ENCODE measurements at places on chromosomes 3 and 15. TPM values are rescaled to one million over a fixed set of nuclear protein-coding genes. Genes with fewer than 3 reads are reported as not detected.

CDHR4 gene
- total RNA-seq, result 0.12 TPM

WDR72 gene
- 1.7 TPM for total RNA-seq

SI gene
- total RNA-seq, result not detected

CLSTN2 gene
- 1.5 TPM for total RNA-seq

CPA3 gene
- total RNA-seq, result not detected

DNA sequence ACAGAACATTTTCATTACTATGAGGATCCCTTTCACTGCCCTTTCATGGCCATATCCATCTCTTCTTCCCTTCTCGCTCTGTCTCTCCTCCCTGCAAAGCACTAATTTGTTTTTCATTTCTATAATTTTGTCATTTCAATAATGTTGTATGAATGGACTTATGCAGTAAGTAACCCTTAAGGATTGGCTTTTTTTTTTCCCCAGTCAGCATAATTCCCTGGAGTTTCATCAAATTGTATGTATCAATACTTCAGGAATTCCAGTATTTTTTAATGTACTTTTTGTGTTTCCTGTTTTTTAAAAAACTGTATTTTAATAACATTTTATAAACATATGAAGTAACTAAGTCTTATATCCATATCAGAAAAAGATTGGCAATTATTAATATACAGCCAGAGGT lies 1016.0 kb upstream of the SEMA6D start:
- H3K27ac ChIP-seq, result no peak overlapping the region
- no peaks in the 10 kb centered on the region for H3K4me1 ChIP-seq
- no peaks in the 10 kb centered on the region for H3K27me3 ChIP-seq

GRCh38 chr3:172179680-172180399 lies 140.5 kb downstream of the FNDC3B start:
- peaks cover 54% of the 10 kb centered on the region for H3K4me1 ChIP-seq
- H3K4me3 ChIP-seq, result no peak overlapping the region
- DNase-seq, result no peak
- no peak overlapping the region for H3K27ac ChIP-seq
- H3K27me3 ChIP-seq, result no peaks in the 10 kb centered on the region
- peaks cover 3% of the 10 kb centered on the region for H3K36me3 ChIP-seq

DNA sequence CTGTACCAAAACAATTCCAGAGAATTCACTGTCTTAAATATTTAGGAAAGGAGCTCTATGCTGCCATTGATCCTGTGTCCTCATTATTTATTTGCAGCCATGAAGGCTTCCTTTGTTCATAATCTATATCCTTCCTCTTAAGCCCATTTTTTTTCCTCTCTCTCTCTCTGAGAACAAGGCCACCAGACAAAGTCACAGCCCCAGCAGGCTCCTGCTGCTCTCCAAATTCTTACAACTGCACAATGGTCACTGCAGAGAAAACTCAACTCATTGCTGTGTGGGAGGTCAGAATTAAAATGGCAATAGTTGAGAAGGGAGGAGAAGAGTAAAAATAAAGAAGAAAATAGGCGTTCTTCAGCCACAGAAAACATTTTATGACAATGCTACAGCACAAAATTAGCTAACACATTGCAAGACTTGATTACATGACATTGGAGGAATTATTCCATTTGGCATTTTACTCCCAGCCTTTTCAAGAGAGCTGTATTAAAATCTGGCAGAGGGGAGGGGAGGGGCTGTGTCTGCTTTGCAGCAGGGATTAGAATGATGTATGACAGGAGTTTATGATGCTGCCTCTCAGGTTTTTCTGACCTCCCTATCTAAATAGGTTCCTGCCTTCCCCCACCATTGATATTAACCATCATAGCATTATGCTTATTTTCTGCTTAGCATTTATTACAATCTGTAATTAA lies 399.7 kb upstream of the THBS1 start:
- peak overlapping the region; percentile 9 for H3K4me3 ChIP-seq
- H3K27ac ChIP-seq, result no peak overlapping the region
- peaks cover 21% of the 10 kb centered on the region for H3K4me1 ChIP-seq
- no peaks in the 10 kb centered on the region for H3K27me3 ChIP-seq
- no peaks in the 10 kb centered on the region for H3K36me3 ChIP-seq

GRCh38 chr15:87687523-87687870 lies 569.0 kb downstream of the NTRK3 start:
- no peak for DNase-seq
- no peak overlapping the region for H3K27ac ChIP-seq
- no peak overlapping the region for H3K4me3 ChIP-seq
- peaks cover 2% of the 10 kb centered on the region for H3K36me3 ChIP-seq
- no peaks in the 10 kb centered on the region for H3K4me1 ChIP-seq
- H3K27me3 ChIP-seq, result no peaks in the 10 kb centered on the region

DNA sequence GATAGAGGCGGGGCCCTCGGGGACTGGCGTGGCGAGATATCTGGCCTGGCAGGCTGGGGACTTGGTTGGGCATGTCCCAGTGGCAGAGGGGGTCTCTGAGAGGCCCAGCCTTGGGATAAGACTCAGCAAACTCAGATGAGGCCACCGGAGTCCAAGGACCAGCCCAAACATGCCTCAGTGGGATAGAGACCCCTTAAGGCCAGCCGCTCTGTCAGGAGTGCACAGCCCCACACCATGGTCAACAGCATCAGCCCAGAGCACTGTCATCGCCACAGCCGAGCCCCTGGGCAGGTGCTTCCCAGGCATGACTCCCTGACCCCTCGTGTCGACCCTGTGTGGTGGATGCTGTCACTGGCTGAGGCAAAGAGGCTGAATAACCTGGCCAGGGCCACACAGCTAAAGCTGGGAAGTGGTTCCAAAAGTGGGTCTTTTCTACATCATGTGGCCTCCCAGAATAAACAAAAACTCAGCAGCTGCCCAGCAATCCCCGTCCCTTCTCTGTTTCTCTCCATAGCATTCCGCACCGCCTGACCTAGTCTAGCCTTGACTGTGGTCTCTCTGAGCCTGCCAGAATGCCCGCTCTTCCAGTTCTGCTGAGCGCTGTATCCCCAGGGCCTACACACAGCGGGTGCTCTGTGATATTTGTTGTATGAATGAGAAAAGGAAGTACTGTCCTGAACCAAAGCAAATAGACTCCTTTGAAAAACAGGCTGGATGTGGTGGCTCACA lies 15.1 kb downstream of the CTSH start:
- H3K27ac ChIP-seq, result no peak overlapping the region
- no peaks in the 10 kb centered on the region for H3K27me3 ChIP-seq
- no peak for DNase-seq
- no peak overlapping the region for H3K4me3 ChIP-seq
- peaks cover 3% of the 10 kb centered on the region for H3K36me3 ChIP-seq
- no peaks in the 10 kb centered on the region for H3K4me1 ChIP-seq

DNA sequence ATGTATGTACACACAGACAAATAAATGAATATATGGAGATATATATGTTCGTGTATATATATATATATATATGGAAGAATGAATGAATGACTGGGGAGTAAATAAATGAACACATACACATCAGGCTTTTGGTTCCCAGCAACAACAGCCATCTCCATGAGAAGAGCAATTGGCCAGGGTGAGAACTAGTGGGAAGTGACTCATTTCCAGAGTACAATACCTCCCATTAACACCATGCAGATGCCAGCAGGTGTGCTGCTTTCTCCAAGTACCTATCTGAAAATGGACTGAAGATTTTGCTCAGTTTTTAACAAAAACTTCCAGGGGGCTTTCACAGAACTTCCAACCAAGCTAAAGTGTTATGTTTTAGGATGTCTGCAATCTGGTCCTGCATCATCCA lies 179.8 kb upstream of the SLC2A2 start:
- H3K4me3 ChIP-seq, result no peak overlapping the region
- peaks cover 6% of the 10 kb centered on the region for H3K36me3 ChIP-seq
- H3K27ac ChIP-seq, result no peak overlapping the region
- no peak for DNase-seq
- no peaks in the 10 kb centered on the region for H3K27me3 ChIP-seq
- H3K4me1 ChIP-seq, result no peaks in the 10 kb centered on the region

- H3K27ac ChIP-seq, result no peak overlapping the region
- no peaks in the 10 kb centered on the region for H3K27me3 ChIP-seq
- H3K36me3 ChIP-seq, result no peaks in the 10 kb centered on the region
- H3K4me1 ChIP-seq, result peaks cover 21% of the 10 kb centered on the region
Measured at GRCh38 chr3:16406166-16406565, 107.3 kb downstream of the RFTN1 start.

DNA sequence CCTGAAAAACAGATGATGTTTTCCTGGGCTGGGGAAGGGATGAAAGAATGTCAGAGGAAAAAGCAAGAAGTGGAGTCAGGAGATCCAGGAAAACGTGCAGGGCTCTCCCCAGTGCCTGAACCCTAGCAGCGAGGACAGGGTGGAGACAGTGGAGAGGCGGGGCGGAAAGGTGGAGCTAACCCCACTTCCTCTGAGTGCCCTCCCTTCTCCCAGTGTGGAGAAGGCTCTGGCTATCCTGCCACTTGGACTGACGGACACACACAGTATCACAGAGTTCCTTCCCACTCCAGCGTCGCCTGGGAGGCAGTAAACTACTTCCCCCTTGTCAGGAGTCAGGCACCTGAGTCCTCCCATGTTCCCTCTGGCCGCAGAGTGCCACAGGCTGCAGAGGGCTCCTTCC lies 125.3 kb upstream of the CHRNA7 start:
- no peak overlapping the region for H3K27ac ChIP-seq
- no peaks in the 10 kb centered on the region for H3K27me3 ChIP-seq
- no peaks in the 10 kb centered on the region for H3K4me1 ChIP-seq
- no peaks in the 10 kb centered on the region for H3K36me3 ChIP-seq

- DNase-seq, result no peak
- H3K4me1 ChIP-seq, result no peaks in the 10 kb centered on the region
Measured at GRCh38 chr3:182925330-182925943, 54.9 kb downstream of the DCUN1D1 start.

- H3K4me1 ChIP-seq, result peaks cover 6% of the 10 kb centered on the region
- no peak overlapping the region for H3K27ac ChIP-seq
- H3K27me3 ChIP-seq, result no peaks in the 10 kb centered on the region
- H3K36me3 ChIP-seq, result no peaks in the 10 kb centered on the region
Measured at GRCh38 chr3:183318877-183319276, 65.8 kb downstream of the B3GNT5 start.

DNA sequence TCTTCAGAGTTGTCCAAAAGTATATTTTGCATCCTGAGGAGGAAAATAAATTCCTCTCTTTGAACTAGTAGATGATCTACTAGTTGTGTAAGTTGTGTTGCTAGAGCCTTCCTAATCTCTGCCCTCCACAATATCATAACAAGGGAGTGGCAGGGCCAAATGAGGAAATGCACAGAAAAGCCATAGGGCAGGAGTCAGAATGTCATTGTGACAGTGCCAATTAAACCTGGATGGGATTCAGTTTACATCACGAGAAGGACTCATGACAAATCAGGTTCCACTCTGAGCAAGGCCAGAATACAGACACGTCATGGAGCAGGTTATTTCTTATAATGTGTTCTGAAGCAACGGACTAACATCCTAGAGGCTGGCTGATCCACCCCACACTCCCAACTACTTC lies 483.2 kb downstream of the CNTN6 start:
- H3K4me3 ChIP-seq, result no peak overlapping the region
- H3K4me1 ChIP-seq, result no peaks in the 10 kb centered on the region
- H3K27me3 ChIP-seq, result no peaks in the 10 kb centered on the region
- DNase-seq, result no peak
- no peaks in the 10 kb centered on the region for H3K36me3 ChIP-seq

- peak overlapping the region; percentile 28 for H3K27ac ChIP-seq
- DNase-seq, result no peak
- peaks cover 12% of the 10 kb centered on the region for H3K4me1 ChIP-seq
- H3K4me3 ChIP-seq, result no peak overlapping the region
Measured at GRCh38 chr3:14804835-14805780, 13.7 kb upstream of the FGD5 start.

DNA sequence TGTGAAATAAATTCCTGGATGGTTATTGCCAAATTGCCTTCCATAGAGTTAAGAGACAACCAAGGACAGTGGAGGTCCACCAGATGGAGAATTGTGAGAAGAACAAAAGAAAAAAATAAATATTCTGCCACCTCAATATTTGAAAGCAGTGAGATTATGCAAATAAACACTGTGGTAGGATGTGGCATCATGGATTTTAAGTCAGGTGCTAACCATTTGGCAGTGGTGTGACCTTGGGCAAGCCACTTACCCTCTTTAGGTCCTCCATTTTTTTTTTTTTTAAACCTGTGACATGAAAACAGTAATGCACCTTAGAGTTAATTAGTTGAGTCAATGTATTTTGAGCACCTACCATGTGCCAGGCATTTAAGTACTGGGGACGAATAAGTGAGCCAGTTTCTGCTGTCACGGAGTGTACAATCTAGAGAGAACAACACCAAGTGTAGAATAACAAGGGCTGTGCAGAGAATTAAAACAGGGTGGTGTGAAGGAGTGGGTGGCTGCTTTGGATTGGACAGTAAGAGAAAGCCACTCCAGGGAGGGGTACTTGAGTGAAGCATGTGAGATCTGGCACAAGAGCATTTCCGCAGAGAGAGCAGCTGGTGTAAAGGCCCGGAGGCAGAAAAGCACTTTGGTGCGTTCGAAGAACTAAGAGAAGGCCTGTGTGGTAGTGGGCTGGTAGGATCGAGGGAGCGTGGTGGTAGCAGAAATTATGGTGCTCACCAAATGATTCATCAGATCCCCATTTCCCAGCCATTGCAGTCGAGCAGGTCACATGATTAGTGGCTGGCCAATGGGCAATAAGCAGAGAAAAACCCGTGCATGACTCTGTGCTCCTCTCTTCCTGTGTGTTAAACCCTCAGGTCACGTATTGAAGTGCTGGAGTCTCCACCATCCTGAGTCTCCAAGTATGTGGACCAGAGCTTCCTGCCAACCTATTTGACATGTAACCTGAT lies 39.2 kb downstream of the CCK start:
- H3K27me3 ChIP-seq, result no peaks in the 10 kb centered on the region
- no peak for DNase-seq
- H3K27ac ChIP-seq, result no peak overlapping the region

GRCh38 chr3:193826159-193826795 lies 233.3 kb downstream of the OPA1 start:
- peaks cover 10% of the 10 kb centered on the region for H3K27me3 ChIP-seq
- H3K4me1 ChIP-seq, result peaks cover 24% of the 10 kb centered on the region
- H3K36me3 ChIP-seq, result no peaks in the 10 kb centered on the region
- no peak for DNase-seq

DNA sequence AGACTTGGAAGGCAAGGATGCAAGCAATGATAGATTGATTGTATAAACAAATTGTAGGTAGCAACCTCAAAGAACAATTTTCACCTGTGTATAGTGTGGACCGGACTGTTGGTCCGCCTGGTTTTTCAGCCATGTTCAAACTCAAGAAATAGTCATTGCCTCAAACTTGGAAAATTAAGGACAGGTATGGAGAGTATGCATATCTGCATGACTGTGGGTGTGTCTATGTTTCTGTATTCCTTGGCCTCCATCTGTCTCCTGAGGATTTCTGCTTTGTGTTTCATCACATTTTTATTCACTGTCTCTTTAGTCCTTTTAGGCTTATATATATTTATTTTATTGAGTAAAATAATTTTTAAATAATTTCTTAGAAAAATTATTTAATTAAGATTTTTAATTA lies 53.9 kb upstream of the RASA2 start:
- no peak overlapping the region for H3K27ac ChIP-seq
- H3K4me1 ChIP-seq, result no peaks in the 10 kb centered on the region
- H3K27me3 ChIP-seq, result no peaks in the 10 kb centered on the region
- H3K4me3 ChIP-seq, result no peak overlapping the region

Data from neural crest cell (in vitro differentiated cells).